Stimulated activated CD4-positive, alpha-beta T cell treated with anti-CD3 and anti-CD28 coated beads, Interleukin-1b, Interleukin-23, amount 100 ng/mL, for 1 hour (primary cell): ENCODE measurements at places on chromosomes 5 and 9.
A peak's percentile ranks its signal among the peaks of the same experiment; 100 is the strongest.

DNA sequence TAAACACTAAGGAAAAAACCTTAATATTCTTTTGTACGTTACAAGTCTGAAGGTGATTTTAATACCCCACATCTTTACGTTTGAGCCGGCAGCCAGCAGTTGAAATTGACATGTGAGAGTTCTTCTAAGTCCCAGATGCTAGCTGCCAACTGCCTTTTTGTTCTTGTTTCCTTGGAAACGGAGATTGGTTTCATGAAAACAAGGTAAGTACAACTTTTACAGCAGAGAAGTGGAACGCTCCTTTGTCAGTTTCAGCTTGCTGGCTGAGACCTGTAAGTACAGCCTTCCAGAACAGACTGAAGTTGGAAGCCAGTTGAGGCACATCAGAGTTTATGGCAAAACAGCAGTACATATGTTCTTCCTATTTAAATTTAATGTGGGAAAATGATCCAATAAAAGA, 1018.4 kb upstream of the ARRDC3 start:
- DNase-seq, result no peak

DNA sequence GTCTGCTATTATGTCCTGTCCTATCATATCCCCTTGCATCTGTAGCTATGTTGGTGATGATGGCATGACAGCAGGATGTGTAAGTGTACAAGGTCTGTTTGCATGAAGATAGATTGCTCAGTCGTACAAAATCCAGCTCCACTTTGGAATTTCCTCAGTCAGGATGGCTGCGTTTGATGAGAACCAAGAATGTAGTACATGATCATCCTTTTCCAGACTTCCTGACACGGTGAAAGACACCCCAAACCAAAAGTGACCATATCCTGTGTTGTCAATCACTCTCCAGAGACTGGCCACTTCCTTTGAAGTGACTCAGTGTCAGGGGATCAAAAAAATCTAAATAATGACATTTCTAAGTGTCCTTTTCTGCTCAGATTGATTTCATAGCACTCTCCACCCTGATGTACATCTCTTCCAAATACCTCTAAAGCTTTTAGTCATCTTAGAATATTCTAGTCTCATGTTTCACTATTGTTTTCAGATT, 213.4 kb downstream of the PLK2 start:
- DNase-seq, result no peak

- DNase-seq, result peak; percentile 57
These were observed at the start of gene ANKRD33B for GRCh38 chr5:10563945-10564837. TSS of gene ANKRD33B (plus strand) at chr5:10564070. CDS start at chr5:10564468, 398 bp downstream.

DNA sequence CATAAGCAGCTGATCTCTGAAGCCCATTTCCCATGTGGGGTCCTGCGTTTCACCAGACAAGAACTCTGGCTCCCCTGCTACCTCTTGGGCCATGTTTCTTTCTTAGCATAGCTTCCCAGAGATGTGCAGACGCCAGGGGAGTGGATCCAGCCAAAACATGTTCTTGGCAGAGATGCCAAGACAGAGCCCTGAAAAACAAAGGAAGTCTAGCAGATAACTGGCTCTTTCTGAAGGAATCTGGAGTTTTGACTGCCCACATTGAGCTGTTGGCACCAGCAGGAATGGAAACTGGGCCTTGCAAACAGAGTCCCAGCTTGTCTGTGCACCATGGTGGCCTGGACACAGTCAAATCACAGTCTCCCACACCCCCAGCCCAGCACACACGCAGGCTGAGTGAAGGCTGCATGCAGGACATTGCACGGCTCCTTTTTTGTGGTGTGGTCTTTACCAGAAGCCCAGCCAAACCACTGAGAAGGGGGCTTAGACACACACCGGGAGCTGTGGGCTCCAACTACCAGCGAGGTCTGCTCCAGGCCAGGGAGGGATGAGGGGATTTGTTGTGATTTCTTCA, 114.7 kb downstream of the SNX18 start:
- DNase-seq, result no peak

- DNase-seq, result no peak
These were observed 21.1 kb upstream of the IL9 start for GRCh38 chr5:135916638-135917263.

- DNase-seq, result no peak
These were observed 24.7 kb upstream of the IFNE start for GRCh38 chr9:21506626-21507482.

- no peak for DNase-seq
These were observed 18.7 kb downstream of the IL31RA start for GRCh38 chr5:55869847-55870246.

GRCh38 chr9:18861609-18862544, 171.1 kb downstream of the SAXO1 start:
- DNase-seq, result no peak

DNA sequence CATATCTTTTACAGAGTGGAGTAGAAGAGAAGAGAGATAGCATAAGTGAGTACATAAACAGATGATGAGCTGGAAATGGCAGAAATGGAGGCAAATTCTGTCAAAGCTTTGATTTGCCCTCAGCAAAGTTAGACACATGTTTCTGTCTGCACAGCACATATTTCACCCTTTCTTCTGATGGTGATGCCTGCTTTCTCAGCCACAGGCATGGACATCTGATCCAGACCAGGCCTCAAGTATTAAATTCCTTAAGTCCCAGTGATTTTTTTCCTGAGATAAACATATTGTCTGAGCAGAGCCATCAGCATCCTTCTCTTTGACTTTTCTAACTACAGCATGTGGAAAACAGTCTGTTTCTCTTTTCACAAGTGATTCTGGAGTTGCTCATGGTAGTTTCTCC, 409.8 kb downstream of the MAN2A1 start:
- DNase-seq, result no peak

- no peak for DNase-seq
These were observed 8.7 kb downstream of the HMGCS1 start for GRCh38 chr5:43304525-43304924.

DNA sequence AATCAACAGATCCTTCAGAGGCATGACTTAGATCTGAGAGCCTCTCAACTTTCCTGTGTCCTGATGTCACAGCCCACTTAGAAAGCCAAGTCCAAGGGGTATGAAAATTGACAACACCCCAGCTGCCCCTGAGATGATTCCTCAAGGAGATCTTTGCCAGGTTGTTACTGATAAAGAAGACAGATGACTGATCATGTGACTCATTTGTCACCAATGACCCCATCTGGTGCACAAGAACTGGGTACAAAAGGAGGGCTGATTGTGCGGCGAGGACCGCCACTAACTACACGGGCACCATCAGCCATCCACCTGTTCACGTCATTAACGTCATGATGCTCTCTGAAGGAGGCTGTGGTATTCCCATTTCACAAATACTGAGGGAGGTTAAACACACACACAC, 583.2 kb upstream of the KLF4 start:
- DNase-seq, result no peak

GRCh38 chr5:95621839-95622629, 2.1 kb downstream of the GPR150 start:
- no peak for DNase-seq

GRCh38 chr5:14208071-14209021, 65.2 kb downstream of the TRIO start:
- DNase-seq, result no peak

- no peak for DNase-seq
These were observed 155.8 kb downstream of the PBX3 start for GRCh38 chr9:125902831-125903512.

DNA sequence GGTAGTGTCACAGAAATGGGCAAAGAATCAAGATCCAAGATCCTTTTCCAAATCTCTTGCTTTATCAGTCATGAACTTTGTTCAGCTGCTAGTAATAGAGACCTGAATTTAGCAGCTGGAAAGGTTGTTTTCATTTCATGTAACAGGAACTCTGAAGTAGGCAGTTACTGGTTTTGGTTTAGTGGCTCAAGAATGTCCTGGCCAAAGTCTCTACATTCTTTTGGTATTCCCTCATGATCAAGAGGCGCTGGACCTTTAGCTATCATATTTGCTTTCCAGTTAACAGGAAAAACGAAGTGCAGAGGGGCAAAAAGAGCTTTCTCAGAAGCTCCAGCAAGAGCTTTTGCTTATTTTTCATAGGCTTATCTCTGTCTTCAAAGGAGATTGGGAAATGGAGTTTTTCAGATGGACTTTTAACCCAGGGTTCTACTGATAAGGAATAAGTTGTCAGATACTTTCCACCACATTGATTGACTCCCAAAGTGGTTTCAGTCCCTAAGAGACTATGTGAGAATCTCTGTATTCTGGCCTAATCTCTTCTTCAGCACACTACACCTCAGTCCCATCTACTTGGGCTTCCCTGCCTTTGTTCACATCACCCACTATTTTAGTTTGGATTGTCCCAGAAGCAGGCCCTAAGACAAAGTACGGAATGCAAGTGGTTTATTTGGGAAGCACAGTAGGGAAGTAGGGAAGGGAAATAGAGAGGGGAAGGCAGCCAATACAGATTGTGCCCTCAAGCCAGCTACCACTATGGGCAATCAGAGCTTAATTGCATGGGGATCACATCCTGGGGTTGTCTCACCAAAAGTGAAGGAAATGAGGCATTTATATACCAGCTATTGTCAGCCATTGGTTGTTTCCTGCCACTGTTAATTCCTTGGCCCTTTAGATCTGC, 359.3 kb downstream of the LRRC70 start:
- no peak for DNase-seq

DNA sequence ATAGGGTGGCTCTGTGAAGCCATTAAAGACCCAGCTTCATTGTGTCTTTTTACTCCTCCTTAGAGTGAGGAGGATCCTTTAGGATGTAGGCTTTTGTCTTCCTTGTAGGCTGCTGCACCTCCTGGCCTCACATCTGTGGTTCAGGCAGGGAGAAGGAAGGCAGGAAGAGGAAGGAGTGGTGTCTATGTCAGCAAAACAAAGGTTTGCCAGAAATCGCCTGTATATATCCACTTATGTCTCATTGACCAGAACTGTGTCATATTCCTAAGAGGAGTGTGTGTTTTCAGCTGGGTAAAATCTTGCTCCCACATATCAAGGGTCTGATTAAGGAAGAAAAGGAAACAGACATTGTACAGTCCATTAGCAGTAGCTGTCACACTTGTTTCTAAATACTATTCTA, 213.8 kb downstream of the ARHGAP26 start:
- no peak for DNase-seq

GRCh38 chr5:96966801-96967200, 30.9 kb downstream of the LNPEP start:
- DNase-seq, result no peak

DNA sequence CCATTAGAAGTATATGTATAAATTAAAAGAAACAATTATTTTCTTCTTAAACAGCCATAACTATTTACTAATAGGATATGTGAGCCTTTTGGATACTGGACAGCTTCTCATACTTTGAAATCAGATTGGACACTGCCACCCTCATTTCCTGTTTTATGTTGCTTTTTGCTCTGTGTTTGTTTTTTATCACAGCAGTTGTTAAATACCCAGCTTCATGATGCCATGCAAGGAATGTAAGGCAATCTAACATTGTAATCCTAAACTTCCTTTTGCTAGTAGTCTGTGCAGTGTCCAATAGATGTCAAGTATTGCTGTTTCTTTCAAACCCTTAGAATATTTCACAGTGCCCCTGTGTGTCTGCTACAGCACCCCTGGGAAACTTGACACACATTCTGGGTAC, 56.2 kb downstream of the CNTLN start:
- DNase-seq, result no peak

GRCh38 chr9:125989524-125990180, 242.5 kb downstream of the PBX3 start:
- DNase-seq, result no peak

DNA sequence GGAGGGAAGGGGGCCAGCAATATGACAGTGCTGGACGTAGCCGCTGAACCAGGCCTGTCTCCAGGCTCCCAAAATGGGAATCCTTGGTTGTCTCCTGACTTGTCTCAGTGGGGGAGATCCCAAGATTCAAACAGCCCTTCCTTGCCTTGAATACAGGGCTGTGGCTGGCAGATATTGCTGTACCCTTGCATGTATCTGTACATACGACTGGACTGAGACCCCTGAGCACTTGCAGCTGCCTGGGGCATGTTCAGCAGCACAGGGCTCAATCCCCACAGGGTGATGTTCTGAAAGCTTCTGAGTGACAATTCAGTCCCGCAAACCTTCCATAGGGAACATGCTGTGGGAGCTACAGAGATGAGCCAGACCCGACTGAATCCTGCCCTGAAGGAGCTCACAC, 13.3 kb downstream of the OR13J1 start:
- DNase-seq, result no peak

GRCh38 chr5:148937830-148938521, 111.6 kb downstream of the ADRB2 start:
- DNase-seq, result no peak

- no peak for DNase-seq
These were observed 77.8 kb downstream of the TENT4A start for GRCh38 chr5:6791031-6791430.

GRCh38 chr9:137030538-137031527, 1.1 kb downstream of the FUT7 start:
- no peak for DNase-seq

DNA sequence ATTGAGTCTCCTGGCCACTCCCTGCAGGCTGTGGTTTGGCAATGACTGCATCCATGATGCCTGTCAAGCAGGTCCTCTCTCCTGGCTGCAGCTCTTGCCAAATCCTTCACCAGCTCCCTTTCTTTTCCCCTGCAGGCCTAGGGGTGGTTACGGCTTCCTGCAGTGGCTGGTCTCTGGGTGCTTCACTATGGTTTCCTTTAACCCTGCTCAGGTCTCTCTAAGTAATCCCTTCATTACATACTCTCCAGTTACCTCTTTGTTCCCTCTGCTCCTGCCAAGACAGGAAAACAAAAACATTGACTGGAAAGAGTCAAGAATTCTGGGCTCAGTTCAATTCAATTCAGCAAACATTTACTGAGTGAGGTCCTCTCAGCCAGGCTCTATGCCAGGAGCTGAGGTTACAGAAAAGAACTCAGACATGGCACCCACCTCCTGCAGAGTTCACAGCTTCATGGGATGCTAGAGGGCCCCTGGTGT, 19.8 kb upstream of the PTPN3 start:
- no peak for DNase-seq

- DNase-seq, result no peak
These were observed 9.4 kb upstream of the ANGPTL2 start for GRCh38 chr9:127131871-127132270.

GRCh38 chr5:53601570-53601969, 41.1 kb downstream of the NDUFS4 start:
- DNase-seq, result no peak

GRCh38 chr9:138050472-138051330, 173.1 kb downstream of the CACNA1B start:
- DNase-seq, result no peak

DNA sequence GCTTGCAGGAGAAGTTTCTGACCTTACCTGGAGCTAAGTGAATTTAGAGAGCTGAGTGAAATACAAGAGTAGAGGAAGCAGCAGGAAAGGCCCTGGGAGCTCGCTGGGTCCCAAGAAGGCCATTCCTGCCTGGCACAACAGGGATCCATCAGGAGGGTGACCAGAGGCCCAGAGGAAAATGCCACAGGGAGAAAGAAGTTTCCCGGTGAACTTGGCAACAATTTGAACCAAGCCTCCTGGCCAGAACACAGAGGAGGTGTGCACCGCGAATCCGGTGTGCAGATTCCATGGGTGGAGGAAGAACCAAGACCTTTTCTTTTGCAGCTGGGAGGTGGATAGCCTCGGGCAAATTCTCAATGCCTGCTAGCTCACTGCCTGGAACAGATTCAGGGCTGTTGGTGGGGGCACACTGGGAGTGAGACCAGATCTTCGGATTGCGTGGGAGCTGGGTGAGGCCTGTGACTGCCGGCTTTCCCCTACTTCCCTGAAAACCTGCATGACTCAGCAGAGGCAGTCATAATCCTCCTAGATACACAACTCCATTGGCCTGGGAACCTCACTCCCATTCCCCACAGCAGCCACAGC, 1850.9 kb upstream of the NUDT12 start:
- DNase-seq, result no peak
